GM18507 (cell line): ENCODE measurements at places on chromosomes 5 and 9.

DNA sequence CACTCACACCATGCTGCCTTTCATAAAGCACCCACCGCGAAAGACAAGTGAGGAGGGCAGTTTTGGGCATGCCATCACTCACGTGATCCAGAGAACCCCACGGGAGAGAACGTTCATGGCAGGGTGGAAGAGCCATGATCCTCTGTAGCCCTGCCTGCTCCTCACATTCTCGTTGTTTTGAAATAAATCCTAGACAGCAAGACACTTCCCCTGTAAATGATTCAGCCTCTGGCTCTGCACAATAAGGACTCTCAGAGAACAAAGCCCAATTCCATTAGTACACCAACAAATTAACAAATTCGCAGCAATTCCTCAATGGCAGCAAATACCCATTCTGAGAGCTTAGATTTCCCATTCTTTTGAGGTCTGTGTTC is 71.5 kb downstream of the WNK2 start:
- DNase-seq, result no peak

DNA sequence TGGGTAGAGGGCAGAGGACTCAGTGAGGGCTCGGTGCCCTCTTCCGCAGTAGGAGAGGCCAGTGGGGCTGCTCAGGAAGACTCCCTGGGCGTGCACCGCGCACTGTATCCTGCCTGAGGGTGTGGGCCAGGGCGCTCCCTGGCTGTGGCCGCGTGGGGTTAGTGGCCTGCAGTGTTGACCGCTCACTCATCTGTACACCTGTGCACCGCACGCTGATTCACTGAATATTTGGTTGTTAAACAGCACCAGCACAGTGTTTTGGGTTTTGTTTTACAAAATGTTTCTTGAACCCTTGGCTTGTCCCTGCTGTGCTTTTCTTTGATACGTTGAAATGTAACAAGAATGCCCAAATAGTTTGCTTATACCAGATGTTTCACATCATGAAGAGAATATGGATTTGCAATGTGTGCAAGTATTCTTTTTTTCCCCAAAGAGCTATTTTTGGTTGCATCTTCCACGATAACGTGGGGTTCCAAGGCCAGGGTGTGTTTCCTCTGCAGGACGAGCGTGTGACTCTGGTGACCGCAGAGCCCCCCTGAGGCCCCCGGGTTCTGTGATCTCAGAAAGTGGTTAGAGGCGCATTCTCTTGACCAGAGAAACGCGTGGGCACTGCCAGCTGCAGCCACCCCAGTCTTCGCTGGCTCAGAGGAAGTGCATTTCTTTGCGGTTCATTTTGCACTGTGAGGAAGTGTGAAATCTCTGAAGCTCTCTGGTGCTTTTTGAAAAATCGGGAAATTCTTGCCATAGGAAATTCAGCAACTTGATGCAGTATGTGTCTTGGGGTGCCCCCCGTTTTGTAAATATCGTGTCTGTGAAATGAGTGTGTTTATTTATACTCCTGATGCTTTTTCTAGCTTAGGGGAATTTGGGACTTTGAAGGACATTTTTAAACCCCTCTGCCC is 46.9 kb downstream of the AHRR start:
- peak; percentile 52 for DNase-seq

GRCh38 chr9:79233542-79233941 is 338.2 kb upstream of the TLE4 start:
- no peak for DNase-seq

- DNase-seq, result no peak
Observed at GRCh38 chr9:36717276-36717675, 144.6 kb downstream of the MELK start.

GRCh38 chr9:38355115-38355514 is 37.4 kb upstream of the ALDH1B1 start:
- no peak for DNase-seq

DNA sequence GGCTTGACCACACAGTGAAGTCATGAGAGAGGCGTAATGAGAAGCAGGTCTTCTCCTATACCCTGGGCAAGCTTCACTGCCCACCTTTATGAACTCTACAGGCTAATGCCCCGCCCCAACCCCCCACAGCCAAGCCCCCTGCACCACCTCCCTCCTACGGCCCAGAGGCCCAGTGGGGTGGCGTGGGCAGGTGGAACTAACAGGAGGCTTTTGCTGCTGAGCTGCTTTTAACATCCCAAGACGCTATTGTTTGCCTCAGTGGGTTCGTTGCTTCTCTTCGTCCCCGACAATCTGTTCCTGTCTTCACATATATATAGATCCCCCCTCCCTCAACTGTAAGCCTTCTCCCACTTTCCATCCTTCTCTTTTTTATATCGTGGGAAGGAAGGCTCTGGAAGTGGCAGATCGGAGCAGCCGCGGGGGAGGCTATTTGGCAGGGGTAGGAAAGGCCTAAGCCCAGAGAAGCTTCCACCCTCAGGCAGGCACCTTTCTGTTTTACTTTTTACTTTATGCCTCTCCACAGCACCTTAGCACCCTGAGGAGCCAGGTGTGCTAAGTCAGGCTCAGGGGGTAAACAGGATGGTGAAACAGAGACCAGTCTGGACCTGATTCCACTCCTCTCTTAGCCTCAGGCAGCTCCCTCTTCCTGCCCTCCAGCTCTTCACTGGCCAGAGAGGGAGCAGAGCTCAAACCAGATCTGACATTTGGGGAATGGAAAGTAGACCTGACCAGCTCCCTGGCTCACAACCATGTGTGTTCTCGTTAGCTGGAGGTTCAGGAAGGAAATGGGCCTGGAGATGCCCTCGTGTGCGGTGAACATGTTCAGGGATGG is 26.5 kb downstream of the CD74 start:
- DNase-seq, result no peak

GRCh38 chr9:127942216-127943010 is 4.8 kb upstream of the DPM2 start:
- no peak for DNase-seq

- DNase-seq, result no peak
Observed at GRCh38 chr9:4490705-4491625, 697 bp downstream of the SLC1A1 start.

DNA sequence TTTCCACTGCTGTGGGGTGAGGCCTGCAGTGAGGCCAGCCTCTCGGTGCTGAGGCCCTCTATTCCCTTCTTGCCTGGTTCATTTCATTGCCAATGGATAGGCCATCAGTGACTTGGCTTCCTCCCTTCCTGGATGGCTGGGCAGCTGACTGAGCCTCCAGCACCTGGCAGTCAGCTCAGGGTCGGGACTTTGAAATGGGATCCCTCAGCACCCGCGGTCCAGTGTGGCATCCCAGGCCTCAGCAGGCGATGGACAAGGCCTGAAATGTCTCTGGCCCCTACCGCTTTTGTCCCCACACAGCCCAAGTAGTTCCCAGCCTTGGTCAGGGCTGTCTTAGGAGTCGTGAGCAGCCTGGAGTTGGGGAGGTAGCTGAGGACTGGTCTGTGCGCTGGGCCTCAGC is 17.2 kb downstream of the NDST1 start:
- DNase-seq, result no peak

GRCh38 chr9:134196911-134197310 is 32.5 kb upstream of the RNU6ATAC start:
- no peak for DNase-seq

- no peak for DNase-seq
Observed at GRCh38 chr9:137023583-137023991, 4.5 kb downstream of the ABCA2 start.

DNA sequence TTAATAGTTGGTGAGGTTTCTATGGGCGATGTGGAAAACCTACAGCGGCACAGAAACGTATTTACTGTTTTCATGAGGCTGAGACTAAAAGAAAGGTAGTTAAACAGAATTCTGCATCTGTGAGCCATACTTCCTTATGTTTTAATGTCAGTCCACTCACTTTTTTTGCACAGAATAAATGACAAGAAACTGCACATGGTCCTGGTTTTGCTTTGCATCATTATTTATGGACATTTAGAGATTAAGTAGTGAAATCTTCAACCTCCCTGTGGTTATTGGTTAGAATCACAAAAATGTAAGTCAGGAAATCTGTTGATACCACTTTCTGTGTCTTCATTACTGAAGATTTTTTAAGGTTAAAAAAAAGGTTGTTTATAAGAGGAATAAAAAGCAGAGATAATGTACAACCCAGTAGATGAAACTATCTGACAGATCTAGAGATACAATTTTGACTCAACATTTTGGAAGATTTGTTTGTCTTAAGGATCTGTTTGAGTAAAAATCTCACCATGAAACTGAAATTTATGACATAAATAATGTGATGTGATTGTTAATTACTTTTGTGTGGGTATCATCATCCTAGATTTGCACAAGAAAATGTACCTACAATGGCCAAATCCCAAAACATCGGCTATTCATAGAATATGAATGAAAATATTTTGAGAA is 2.4 kb downstream of the PRR16 start:
- DNase-seq, result no peak

- no peak for DNase-seq
Observed at GRCh38 chr9:81028504-81028903, 660.8 kb downstream of the TLE1 start.

- DNase-seq, result no peak
Observed at GRCh38 chr5:10736354-10736753, 24.7 kb downstream of the DAP start.
